ENCODE measurements at places on chromosomes 5 and 9.

DNA sequence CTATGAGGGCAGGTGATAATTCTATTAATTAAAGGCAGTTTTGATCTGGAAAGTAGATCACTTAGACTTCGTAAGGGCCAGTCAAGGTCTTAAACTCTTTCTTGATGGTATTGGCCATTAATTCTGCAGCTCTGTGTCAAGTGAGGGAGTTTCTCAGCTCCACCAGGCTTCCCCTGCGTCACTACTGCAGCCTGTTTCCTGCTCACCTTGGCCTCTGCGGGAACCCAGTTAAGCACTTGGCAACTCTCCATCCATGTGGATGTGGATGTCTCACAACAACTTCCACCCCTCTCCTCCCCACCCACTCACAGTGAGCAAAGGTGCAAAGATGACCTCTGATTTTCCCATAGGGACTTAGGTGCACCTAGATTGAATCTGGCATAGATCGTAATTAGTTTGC lies 191.6 kb downstream of the PLK2 start:
- DNase-seq: no peak

DNA sequence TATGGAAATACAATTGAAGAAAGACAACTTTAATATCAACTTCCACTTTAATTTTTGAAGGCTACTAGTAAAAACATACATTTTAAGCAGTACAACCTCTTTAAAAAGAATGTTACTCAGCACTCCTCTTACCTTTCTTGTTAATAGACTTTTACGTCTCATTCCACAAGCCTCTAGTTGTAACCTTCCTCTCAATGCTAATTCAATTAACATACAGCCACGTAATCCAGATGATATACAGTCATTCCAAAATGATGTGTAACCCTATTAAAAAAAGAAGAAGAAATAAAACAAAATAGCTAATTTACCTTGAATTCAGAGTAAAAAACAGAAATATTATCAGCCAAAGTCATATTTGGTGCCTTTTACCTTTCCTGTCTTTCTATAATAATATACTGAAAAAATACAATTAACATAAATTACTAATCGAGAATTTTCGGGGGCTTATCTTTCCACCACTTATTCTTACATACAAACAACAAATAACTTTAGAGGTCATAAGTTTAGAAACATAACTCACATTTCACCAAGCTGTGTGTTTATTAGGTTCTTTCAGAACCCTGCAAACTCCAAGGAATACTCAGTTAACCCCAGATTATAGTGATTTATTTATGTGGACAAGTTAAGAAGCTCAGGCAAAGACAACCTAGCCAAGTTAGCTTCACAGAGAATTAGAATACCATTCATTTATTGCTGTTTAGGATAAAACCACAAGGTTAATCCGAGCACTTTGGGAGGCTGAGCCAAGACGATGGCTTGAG lies 30.3 kb downstream of the GOLPH3 start:
- DNase-seq: no peak

DNA sequence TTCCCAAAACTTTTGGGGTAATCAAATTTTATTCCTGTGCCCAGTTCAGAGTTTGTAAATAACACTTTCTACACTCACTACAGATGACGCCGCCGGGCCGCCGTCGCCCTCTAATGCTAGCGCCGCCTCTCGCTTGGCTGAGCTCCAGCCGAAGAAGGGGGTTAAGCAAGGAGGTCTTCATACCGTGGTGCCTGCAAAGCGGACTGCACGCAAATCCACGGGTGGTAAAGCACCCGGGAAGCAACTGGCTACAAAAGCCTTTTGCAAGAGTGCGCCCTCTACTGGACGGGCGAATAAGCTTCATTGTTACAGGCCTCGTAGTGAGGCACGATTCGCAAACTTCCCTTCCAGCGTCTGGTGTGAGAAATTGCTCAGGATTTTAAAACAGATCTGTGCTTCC lies 280.4 kb downstream of the MEF2C start:
- DNase-seq: no peak

GRCh38 chr5:174291162-174291561 lies 245.7 kb downstream of the NSG2 start:
- DNase-seq: no peak
